Activated effector memory CD4-positive, alpha-beta T cell treated with anti-CD3 and anti-CD28 coated beads, Interleukin-2, amount 50 U/mL, for 16 hours (primary cell): ENCODE measurements at places on chromosomes 12 and 14.
A peak's percentile ranks its signal among the peaks of the same experiment; 100 is the strongest.

GRCh38 chr14:32542507-32542906 lies 213.4 kb downstream of the AKAP6 start:
- no peak for DNase-seq

GRCh38 chr12:104219361-104219892 lies 3.8 kb downstream of the TXNRD1 start:
- DNase-seq, result no peak

DNA sequence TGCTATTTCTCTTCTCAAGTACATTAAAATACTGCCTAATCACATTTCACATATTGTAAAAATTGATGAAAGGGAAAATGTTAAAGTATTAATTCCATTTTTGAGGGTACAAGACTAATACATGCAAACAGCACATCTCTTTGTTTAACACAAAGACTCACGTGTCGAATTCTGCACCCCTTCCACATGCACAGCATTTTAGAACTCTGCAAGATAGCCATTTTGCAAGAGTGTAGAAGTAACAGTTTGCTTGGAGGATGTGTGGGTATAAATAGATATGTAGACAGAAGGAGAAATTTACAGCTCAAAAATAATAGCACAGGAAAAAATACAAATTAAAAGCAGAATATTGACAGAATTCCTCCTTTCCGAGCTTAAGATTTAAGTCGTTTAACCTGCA lies 2.5 kb downstream of the GRIN2B start:
- no peak for DNase-seq

- DNase-seq, result peak; percentile 79
These were observed at the start of gene TTC9 for GRCh38 chr14:70641548-70642302. Gene TTC9 (plus strand): TSS chr14:70641916. CDS start chr14:70642130, 214 bp downstream.

DNA sequence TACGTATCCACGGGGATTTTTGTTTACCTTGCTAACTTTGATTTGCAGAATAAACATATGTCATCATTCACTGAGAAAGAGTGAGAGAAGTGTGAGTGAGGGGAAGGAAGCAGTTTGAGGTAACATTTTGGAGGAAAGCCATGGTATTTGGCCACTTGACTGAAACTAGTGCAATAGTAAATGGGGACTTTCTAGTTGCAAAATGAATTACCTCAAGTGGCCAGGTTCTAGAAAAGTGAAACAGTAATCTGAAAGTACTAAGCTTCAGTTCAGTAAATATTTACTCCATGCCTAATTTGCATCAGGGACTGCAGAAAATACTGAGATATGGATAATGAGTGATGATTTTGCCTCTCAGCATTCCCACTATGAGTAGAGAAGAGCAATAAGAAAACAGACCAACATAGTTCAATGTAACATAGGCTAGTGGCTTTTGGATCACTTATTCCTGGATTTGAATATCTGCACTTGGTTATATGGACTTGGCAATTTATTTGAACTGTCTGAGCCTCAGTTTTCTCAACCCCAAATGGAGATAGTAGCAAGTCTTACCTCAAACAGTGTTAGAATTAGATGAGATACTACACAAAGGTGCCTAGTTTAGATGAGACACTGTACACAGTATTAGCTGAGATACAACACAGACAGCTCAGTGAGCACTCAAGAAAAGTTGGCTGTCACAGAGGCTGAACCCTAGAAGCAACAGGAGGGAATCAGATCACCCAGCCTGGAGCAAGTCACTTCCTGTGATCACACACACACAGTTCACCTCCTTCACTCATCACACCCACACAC lies 439.1 kb downstream of the NPAS3 start:
- DNase-seq, result no peak

DNA sequence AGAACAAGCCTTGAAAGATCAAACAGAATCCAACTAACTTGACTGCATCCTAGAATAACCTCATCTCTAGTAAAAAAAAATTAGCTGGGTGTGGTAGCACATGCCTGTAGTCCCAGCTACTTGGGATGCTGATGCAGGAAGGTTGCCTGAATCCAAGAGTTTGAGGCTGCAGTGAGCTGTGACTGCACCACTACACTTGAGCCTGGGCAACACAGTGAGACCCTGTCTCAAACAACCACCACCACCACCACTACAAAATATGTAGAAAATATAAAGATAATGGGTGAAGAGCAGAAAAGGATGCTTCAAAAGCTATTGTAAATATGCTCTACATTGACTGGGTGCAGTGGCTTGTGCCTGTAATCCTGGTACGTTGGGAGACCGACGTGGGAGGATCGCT lies 27.3 kb downstream of the SUPT16H start:
- no peak for DNase-seq
